T1000 (cell line): ENCODE measurements at places on chromosomes 7 and 10.

GRCh38 chr7:151426904-151427704 is 12.8 kb downstream of the CRYGN start:
- no peak for DNase-seq

- no peak for DNase-seq
Observed at GRCh38 chr7:2928613-2929311, 84.7 kb upstream of the GNA12 start.

- peak; percentile 100 for DNase-seq
Observed at GRCh38 chr10:20993830-20994527, 96.9 kb upstream of the NEBL start.

GRCh38 chr7:73342645-73343044 is 14.7 kb downstream of the FKBP6 start:
- no peak for DNase-seq

GRCh38 chr7:135704074-135704473 is 23.9 kb downstream of the SLC13A4 start:
- DNase-seq = no peak
